ENCODE measurements at places on chromosomes 3 and 15. TPM values are rescaled to one million over a fixed set of nuclear protein-coding genes. Genes with fewer than 3 reads are reported as not detected.

DNA sequence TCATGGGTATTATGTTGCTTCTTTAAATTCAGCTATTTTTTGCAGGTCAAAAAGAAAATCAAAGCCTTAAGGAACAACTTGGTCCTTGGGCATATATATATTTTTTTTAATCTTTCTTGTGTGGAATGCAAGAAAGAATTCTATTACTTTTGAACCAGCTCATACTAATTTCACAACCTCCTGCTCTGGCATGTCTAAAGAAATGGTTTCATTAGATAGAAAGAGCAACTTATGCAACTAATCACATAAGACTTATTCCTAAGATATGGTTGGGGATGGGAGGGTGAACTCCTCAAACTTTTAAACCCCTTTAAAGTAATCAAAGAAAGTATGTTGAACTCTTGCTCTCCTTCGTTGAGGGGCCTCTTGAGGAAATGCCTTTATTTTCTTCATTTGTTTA lies 114.9 kb downstream of the GMNC start:
- no peak overlapping the region for H3K4me3 ChIP-seq
- no peaks in the 10 kb centered on the region for H3K36me3 ChIP-seq
- H3K4me1 ChIP-seq: no peaks in the 10 kb centered on the region
- no peak for DNase-seq

DNA sequence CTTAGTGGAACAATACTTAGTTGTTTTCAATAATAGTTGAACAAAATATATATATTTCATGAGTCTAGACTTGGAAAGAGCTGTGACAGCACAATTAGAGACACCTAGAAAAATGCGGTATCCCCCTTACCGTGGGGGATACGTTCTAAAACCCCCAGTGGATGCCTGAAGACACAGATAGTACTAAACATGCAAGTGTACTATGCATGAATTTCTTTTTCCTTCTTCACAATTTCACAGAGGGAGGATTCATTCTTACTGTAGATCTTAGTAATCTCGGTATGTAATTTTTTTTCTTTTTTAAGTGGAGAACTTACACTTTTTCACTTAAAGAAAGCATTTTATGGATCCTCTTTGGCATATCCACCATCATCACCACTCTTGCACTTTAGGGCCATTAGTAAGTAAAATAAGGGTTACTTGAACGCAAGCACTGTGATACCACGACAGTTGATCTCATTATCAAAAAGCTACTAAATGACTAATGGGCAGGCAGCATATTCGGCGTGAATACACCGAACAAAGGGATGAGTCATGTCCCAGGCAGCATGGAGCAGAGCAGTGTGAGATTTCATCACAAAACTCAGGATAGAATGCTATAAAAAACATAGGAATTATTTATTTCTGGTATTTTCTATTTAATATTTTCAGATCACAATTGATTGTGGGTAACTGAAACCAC lies 72.3 kb upstream of the ZNF280D start:
- H3K4me3 ChIP-seq: peak overlapping the region; percentile 42
- no peaks in the 10 kb centered on the region for H3K27me3 ChIP-seq
- peak overlapping the region; percentile 7 for H3K27ac ChIP-seq
- no peak for DNase-seq
- no peaks in the 10 kb centered on the region for H3K4me1 ChIP-seq

- H3K36me3 ChIP-seq: no peaks in the 10 kb centered on the region
- no peak for DNase-seq
- H3K27ac ChIP-seq: no peak overlapping the region
- peaks cover 5% of the 10 kb centered on the region for H3K4me1 ChIP-seq
- peaks cover 40% of the 10 kb centered on the region for H3K27me3 ChIP-seq
These were observed 2.8 kb downstream of the ADAMTS17 start for GRCh38 chr15:100338971-100339444.

DNA sequence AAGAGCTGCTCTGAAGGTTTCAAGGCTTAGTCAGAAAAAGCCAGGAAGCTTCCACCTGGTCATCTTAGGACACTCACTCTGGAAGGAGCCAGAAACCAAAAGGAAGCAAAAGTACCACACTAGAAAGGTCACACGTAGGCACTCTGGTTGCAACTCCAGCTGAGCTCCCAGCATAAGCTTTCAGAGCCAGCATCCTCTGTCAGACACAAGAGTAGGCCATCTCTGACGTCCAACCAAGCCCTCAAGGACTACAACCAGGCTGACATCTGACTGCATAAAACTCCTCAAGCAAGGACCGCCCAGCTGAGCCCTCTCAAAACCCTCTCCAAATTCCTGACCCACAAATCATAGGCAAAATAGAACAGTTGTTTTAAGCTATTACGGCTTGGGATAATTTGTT lies 12.8 kb downstream of the SH3BP5 start:
- peaks cover 77% of the 10 kb centered on the region for H3K4me1 ChIP-seq
- H3K27ac ChIP-seq: peak overlapping the region; percentile 74
- H3K4me3 ChIP-seq: peak overlapping the region; percentile 1
- H3K36me3 ChIP-seq: no peaks in the 10 kb centered on the region
- peak; percentile 46 for DNase-seq

GRCh38 chr3:129602730-129603560 lies 3.5 kb downstream of the PLXND1 start:
- peak overlapping the region; percentile 82 for H3K4me3 ChIP-seq
- peaks cover 92% of the 10 kb centered on the region for H3K4me1 ChIP-seq
- peaks cover 16% of the 10 kb centered on the region for H3K27me3 ChIP-seq
- no peaks in the 10 kb centered on the region for H3K36me3 ChIP-seq
- DNase-seq: peak; percentile 79

- H3K27me3 ChIP-seq: no peaks in the 10 kb centered on the region
- H3K4me1 ChIP-seq: peaks cover 48% of the 10 kb centered on the region
- no peaks in the 10 kb centered on the region for H3K36me3 ChIP-seq
These were observed 428.3 kb upstream of the RASGRP1 start for GRCh38 chr15:38992930-38993329.

Gene IL5RA
- total RNA-seq: not detected

Gene CTXN2
- total RNA-seq: not detected

DNA sequence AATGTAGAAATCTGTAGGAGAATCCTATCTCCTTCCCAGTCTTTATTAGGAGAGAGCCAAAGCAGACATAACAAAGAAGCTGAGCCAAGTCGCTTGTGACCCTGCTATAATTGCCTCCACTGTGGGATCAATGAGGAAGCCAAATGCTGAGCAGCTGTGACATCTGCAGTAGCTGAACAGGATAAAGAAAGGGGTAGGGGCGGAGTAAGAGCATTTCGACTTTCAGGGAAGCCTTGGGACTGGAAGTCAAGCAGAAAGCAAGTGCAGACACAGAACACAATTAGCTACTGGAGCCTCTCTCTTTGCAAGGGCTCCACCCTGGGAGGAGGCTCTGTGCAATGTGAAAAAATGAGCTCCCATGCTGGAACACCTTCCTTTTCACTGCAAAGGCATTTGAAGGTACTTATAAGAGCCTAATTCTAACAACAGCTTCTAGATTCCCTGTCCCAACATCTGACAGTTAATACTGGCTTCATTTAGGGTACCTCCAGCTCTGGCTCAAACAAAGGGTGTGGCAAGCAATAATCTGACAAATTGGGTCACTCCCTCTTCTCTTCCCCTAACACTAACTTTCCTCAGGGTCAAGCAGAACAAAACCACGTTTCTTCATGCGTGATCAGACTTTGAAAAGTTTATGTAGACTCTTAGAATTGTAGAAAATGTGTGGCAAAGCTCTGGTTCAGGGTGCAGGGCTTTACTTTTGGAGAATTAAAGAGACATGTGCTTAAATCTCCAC lies 166.4 kb downstream of the CADPS start:
- H3K36me3 ChIP-seq: no peaks in the 10 kb centered on the region
- H3K27me3 ChIP-seq: no peaks in the 10 kb centered on the region
- H3K4me1 ChIP-seq: peaks cover 6% of the 10 kb centered on the region
- no peak overlapping the region for H3K27ac ChIP-seq
- H3K4me3 ChIP-seq: no peak overlapping the region

DNA sequence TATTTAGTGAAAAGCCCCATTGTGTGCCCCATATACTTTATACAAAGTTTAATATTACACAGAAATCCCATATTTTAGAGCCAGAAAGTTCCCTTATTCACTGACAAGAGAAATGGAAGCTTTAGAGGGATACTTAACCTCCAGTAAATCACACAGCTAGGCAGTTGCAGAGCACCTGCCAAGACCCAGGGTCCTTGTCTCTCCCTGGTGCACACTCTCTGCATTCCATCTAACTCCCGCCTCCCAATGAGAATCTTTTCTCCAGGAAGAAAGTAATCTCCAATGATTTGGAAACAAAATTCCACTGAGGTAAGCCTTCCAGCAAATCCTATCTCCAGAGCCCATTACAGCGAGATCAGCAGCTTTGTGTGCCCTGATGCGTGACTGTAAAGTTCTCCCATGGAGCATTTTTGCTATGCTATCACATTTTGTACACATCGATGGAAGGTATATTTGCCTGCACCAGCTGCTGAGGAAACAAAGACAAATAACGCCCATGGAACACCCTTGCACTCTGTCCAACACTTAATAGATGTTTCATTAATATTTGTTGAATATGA lies 41.4 kb downstream of the ULK4 start:
- H3K4me1 ChIP-seq: no peaks in the 10 kb centered on the region
- no peaks in the 10 kb centered on the region for H3K36me3 ChIP-seq
- no peak overlapping the region for H3K27ac ChIP-seq

- H3K27ac ChIP-seq: no peak overlapping the region
- H3K27me3 ChIP-seq: no peaks in the 10 kb centered on the region
- H3K4me3 ChIP-seq: no peak overlapping the region
- H3K36me3 ChIP-seq: no peaks in the 10 kb centered on the region
These were observed 171.4 kb downstream of the NSUN3 start for GRCh38 chr3:94234177-94234788.

Measured in left ventricle myocardium inferior (tissue), 1 donor.